Stimulated activated CD8-positive, alpha-beta memory T cell treated with anti-CD3 and anti-CD28 coated beads, Interleukin-2, amount 100 ng/mL, for 48 hours (primary cell): ENCODE measurements at places on chromosomes 12 and 14.

- DNase-seq, result no peak
These were observed 149.0 kb upstream of the PRMT8 start for GRCh38 chr12:3342051-3342450.

DNA sequence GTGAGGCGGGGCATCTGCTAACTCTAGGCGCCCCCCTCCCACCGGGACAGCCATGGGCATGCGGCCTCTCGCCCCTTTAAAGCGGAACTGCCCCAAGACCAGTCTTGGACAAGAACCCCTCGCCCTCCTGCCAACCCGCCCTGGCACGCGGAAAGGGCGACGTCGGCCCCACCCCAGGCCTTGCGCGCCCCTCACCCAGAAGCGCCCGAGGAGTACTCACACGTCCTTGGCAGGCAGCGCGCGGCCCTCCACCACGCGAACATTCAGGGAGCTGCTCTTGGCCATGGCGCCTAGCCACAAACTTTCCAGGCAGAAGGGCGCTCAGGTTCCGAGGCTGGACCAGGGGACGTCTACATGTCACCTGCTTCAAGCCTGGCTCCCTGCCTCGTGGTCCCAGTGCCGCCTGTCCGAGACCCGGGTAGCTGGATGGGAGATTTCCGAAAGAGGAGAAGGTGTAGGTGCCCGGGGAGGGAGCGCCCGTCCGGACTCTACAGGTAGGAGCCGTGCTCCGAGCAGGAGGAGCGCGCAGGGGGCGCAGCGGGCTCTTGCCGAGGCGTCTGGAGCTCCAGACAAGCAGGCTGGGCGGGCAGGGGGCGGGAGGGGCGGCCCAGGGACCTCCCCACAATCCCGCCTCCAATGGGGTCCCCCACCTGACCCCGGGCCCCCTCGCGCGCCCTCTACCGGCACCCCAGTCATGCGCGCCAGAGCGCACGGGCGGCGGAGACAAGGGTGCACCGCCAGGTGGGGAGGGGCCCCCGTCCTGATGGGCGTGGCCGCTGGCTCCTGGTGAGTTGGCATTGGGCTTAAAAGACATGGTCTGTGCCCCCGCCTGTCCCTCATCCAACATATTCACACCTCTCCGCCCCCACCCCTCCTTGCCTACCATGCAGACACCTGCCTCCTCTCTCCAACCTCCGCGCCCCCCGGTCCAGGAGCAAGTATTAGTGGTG is at the start of gene RASAL1:
Gene RASAL1 (minus strand): TSS at position 584 of the 950 bp plus-strand sequence. CDS start 299 bp downstream, at position 285.
- peak; percentile 84 for DNase-seq

DNA sequence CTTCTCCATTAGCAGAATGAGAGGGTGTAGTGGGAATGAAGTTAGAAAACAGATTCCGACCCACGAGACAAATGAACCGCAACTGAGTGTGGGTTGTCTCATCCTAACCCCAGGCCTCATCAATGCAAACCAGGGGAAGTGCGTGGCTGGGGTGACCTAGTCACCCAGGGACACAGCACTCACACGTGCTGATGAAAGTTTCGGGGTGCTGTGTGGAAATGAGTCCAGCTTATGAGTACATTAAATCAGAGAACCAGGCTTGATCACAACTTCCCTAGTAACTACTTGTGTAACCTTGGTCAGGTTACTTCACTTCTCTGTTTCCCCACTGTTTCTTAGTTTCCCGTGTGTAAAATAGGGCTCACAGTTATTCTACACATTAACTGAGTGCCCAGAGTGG is 95.4 kb upstream of the CDKN3 start:
- DNase-seq, result no peak

- no peak for DNase-seq
These were observed 670 bp downstream of the DYRK2 start for GRCh38 chr12:67649261-67649569.

- DNase-seq, result no peak
These were observed 150.3 kb downstream of the SMOC1 start for GRCh38 chr14:70029296-70030132.

DNA sequence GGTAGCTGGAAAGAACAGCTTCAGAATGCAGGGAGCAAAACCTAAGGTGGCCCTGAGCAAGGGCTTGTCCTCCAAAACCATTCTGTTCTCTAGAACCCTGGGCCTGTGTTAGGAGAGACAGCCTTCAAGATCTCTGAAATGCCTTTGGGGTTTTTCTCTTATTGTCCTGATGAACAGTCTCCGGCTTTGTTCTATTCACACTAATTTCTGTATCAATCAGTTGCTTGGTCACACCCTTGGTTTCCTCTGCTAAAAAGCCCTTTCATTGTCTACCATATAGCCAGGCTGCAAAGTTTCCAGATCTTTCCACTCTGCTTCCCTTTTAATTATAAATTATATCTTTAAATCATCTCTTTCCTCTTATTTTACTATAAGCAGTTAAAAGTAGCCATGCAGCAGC is 219.9 kb upstream of the ARID2 start:
- DNase-seq, result no peak
